GM12878 (cell line): ENCODE measurements at places on chromosomes 3 and 15.
A peak's percentile ranks its signal among the peaks of the same experiment; 100 is the strongest.

- no peak for DNase-seq
Observed at GRCh38 chr3:132038198-132038825, 3.5 kb upstream of the CPNE4 start.

- DNase-seq: no peak
Observed at GRCh38 chr3:187736418-187736871, 8.8 kb downstream of the BCL6 start.

- peak; percentile 27 for DNase-seq
Observed at GRCh38 chr3:131174752-131175151, 148.1 kb downstream of the NEK11 start.

DNA sequence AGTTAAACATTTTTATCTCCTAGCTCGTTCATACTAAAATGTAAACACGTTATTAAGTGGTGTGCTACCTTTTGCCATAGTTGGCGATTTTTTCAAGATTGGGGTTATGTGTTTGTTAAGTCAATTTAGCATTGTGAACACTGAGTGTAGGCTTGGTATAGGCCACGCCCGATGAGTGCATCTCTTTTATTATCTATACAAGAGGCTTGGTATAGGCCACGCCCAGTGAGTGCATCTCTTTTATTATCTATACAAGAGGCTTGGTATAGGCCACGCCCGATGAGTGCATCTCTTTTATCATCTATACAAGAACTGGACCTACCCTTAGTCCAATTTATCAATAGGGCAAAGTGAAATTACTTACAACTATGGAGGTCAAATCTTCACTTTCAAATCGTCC lies 70.4 kb downstream of the NIPA2 start:
- no peak for DNase-seq

DNA sequence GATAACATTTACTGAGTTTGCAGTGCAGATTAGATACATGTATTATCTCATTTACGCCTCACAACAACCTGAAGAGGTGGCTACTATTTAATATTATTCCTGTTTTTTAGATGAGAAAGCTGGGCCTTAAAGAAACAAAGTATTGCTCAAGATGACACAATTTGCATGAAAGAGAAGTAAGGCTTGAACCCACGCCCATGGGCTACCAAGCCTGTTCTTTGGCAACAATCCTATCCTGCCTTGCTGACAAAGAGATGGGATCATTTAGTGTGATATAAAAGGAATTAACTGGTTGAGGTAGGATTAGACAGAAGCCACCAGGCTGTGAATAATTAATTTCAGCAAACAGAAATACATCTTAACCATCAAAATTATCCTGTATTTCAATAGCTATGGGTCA lies 9.2 kb upstream of the LDHAL6B start:
- no peak for DNase-seq

GRCh38 chr3:111721747-111722146 lies 126.6 kb upstream of the ZBED2 start:
- no peak for DNase-seq

- DNase-seq: no peak
Observed at GRCh38 chr3:106482451-106482850, 613.6 kb upstream of the CBLB start.

DNA sequence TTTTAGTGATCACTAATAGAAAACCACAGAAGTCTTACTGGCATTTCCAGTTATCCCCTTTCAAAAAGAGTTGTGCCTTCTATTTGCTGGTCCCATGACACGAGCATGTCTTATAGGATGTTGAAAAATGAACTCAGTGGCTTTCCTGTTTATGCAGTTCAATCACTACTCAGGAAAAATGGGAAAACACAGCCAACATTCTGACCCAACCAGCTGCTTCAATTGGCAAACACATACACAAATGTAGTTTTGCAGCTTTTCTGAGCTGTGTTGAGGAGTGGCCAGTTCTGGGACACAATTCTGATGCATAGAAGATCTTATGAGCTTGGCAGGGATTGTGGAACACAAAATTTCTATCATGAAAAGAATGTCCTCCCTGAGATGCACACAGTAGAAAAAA lies 40.3 kb downstream of the FSTL1 start:
- DNase-seq: no peak

DNA sequence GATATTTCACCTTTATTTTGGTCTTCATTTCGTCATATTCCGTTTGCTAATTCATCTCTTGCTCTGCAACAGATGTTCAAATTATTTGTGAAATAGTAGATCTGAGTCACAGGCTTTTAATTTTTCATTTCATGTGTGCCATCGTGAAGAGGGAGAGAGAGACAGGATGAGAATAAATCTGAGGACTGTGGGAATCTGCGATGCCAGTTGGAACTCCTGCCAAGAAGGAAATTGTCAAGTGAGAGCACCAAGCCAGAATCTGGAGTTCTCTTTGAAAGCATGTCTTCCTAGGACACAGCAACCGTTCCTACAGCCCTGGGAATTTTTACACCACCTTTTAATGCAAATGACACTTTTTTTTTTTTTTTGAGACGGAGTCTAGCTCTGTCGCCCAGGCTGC lies 48.8 kb downstream of the NSMCE3 start:
- DNase-seq: no peak

GRCh38 chr3:179898024-179898423 lies 138.7 kb downstream of the PEX5L start:
- no peak for DNase-seq

DNA sequence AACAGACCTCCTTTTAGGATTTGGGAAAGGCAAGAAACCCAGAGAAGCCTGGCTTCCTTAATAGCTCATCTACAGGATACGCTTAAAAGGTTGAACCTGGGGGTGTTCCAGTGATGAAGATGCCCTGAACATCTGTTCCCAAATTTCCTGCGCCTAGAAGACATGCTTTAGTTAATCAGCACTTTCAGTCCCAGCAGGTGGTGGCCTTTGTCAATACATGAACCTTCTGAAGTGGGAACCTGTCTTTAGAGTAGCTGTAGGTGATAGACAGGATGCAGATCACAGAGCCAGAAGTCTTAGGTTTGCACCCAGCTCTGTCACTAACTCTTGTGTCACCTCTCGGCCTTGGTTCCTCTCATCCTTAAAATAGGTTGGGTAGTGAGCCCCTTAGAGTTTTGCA lies 149.7 kb upstream of the SYNPR start:
- DNase-seq: no peak

GRCh38 chr3:61181874-61182273 lies 69.4 kb downstream of the FHIT start:
- peak; percentile 64 for DNase-seq

- DNase-seq: no peak
Observed at GRCh38 chr15:45858491-45858890, 223.7 kb downstream of the SQOR start.

- DNase-seq: no peak
Observed at GRCh38 chr3:74537857-74538256, 76.6 kb downstream of the CNTN3 start.

DNA sequence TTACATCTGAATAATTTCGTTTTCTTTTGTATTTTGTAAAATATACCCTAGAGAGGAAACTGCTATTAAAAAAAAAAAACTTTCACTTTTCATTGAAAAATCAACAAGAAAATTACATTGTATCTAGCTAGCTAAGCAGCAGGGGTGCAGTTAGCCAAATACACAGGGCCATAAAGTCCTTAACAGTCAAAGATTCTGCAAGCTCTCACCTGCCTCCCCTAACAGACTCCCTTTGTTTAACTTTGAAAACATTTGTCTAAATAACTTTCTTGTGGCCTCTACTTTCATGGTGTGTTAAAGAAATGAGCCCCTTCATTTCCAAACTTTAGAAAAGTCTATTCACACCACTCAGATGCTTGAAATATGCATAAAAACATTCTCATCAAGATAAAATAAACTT lies 23.3 kb downstream of the CBLB start:
- DNase-seq: no peak

DNA sequence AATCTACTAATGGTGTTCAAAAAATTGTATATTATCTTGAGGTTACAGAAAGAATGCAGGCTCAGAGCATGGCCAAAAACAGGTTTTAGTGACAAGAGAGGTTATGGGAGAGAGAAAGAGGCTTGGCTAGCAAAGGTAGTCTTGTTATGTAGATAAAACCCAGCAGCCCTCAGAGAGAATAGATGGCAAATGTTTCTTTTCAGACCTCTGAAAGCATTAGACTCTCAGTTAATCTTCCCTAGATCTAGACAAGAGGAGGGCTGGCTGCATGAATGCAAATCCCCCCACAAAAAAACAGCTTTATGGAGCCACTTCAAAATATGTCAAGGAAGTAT lies 62.2 kb downstream of the OSTN start:
- no peak for DNase-seq

DNA sequence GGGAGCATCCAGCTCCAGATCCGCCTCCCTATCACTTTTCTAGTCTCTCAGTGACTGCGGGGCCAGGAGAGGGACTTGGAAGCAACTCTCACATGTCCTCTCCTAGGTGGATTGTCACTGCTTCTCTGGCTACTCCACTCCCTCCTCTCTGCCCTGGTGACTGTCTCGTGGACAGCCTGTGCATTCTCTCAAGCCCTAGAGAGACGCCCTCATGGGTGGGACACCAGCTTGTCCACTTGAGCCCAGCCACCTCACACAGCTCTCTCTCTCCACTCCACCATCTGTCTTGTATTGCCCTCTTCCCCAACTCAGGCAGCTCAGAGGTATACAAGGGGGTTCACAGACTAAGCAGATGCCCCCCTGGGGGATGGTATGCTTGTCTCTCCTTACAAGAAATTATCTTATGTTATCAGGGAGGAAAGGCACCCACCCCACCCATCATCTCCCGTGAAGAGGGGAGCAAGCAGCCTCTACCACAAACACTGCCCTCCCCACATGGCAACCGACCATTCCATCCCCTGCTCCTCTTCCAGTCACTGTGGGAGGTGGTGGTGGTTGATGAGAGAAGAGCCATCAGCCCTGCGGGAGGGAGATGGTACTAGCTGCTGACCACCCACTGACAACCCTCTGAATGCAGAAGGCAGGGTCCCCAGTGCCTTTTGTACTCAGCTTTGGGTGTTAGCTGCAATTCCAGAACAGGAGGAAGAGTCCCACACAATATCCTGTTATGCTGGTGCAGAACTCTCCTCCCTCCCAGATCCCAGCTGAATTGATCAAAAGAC lies 15.5 kb upstream of the LOXL1 start:
- DNase-seq: no peak

DNA sequence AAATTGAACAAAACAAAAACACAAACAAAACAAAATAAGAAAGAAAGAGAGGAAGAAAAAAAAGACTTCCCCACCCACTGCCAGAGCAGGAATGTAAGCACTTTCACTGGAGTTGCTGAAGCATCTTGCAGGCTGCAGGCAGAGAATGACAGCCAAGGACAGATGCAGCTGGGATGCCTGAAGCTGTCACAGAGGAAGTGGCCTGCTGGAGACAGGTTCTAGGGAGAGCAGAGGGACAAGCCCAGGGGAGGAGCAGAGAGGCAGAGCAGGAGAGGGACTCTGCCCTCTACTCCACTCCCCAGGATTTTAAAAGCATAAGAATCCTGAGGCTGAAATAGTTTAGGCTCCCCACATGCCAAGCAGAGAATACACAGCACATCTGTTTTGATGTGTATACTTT lies 326.2 kb downstream of the TUSC7 start:
- DNase-seq: no peak

- DNase-seq: no peak
Observed at GRCh38 chr3:192899540-192899982, 18.1 kb downstream of the MB21D2 start.

GRCh38 chr3:167835953-167836352 lies 100.4 kb downstream of the SERPINI1 start:
- no peak for DNase-seq

DNA sequence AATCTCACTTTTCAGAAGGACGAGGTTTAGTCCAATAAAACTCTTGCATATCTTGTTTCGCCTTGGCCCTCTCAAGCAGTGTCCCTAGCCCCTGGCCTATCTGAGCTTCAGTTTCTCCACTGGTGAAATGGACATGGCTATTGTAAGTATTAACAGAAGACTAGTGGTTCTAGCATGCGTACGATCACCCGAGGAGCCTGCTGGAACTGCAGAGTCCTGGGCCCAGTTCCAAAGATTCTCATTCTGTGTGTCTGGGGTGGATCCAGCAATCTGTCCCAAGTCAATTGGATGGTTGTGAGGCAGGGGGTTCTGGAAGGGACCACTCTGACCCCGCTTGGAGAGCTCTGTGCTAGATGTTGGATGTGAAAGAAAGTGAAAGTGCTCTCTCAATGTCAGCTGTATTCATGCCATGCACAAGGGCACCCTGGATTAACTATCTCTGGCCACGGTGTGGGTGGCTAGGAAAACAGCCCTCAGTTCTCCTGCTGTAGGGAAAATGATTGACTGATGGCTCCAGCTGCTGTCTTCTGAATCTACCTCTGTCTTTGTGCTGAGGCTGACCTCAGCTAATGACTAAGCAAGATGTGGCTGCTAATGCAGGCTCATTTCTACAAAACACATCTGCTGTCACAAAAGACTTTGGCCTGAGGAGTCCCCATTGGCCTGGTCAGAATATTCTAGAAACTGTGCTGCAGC lies 1.9 kb upstream of the PLA1A start:
- DNase-seq: no peak

DNA sequence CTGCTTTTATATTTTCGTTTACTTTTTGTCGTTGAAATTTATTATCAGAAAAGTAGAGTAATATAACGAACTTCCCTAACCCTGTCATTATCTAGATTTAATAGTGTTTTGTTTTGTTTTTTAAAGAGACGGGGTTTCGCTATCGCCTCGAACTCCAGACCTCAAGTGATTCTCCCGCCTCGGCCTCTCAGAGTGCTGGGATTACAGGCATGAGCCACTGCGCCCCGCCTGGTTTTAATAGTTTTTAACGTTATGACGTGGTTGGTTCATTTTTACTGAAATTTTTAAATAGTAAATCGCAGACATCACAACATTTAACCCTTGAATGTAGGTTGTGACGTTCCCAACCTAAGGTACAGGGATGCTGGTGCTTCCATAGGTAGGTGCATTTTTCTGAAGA lies 1.0 kb downstream of the NGRN start:
- no peak for DNase-seq

DNA sequence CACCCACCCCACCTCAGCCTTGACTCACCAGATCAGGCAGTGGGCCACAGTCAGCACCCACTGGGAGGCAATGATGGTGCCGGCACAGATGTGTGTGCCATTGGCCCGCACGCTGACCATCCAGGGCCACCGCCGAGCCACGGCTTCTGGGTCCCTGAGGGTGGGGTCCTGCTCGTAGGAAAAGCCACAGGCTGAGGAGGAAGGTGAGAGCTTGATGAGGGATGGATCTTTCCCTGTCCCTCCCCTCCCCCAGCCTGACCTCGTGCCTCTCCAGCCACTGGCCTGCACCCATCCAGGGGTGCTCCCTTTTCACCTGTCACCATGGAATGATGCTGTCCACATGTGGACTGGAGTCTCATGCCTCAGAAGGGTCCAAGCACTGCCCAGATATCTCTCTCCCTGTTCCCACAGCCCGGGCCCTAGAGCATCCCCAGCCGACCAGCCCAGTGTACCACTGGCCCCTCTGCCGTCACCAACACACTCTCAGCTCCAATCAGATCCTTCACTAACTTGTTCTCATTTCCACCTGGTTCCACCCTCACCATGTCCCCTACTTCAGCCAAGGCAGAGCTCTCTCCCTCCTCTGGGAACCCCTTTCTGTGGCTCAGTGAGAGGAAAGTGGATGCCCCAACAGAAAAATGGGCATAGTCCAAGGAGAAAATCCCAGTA lies 2.0 kb downstream of the PRSS50 start:
- no peak for DNase-seq

GRCh38 chr15:90257776-90258175 lies 7.7 kb upstream of the NGRN start:
- no peak for DNase-seq
